ENCODE measurements at places on chromosomes 7 and 10.

GRCh38 chr7:44310221-44310848, 15.1 kb downstream of the CAMK2B start:
- no peak for DNase-seq

- no peak for DNase-seq
Observed at GRCh38 chr7:158314394-158314793, 273.2 kb downstream of the PTPRN2 start.

- no peak for DNase-seq
Observed at GRCh38 chr7:91556956-91557650, 292.9 kb downstream of the FZD1 start.

GRCh38 chr7:105178177-105178576, 164.2 kb downstream of the KMT2E start:
- no peak for DNase-seq

DNA sequence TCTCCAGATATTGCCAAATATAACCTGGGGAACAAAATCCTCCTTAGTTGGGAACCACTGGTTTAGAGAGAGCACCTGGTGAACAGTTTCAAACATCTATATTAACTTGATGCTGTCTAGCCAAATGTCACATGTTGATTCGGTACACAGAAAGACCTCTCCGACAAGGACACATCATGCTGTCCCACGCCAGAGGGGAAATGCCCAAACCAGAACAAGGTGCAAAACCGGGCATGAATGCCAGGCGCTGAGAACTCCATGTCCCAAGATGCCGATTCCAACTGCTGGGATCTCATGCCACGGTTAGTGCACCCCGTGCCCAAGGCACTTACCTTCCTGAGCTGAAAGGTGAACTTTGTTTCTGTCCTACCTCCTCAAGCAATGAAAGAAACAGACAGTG, 100.8 kb downstream of the SFMBT2 start:
- no peak for DNase-seq

Data from Karpas-422 (cell line).